Gastrocnemius medialis (tissue), 4 donors: ENCODE measurements at places on chromosomes 11 and 22.

DNA sequence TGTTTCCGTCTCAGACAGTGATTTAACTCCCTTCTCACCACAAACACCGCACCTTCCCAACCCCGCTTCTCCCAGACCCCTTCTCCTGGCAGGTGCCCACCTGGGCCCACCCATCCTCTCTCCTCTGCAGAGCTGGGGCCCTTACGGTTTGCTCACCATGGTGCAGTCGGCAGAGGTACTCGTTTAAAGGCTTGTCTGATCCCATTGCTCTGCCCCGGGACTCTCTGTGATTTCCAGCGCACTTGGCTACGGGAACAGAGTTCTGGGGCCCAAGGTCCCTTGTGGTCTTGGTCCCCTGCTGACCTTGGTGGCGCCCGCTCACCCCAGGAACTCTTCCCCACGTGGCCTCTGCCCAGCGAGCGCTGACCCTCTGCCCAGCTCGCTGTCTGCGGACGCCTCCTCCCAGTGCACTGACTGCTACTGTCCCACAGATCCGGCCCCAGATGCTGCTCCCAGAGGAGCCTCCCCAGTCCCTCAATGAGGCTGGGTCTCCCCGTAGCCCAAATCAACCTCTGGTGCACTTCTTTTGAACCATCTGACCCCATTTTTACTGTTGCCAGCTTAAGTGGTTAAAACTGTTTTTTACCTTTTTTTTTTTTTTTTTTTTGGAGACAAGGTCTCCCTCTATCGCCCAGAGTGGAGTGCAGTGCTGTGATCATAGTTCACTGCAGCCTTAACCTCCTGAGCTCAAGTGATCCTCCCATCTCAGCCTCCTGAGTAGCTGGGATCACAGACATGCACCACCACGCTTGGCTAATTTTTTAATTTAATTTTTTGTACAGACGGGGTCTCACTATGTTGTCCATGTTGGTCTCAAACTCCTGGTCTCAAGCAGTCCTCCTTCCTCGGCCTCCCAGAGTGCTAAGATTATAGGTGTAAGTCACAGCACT, 21.3 kb upstream of the CTSD start:
- no peaks in the 10 kb centered on the region for H3K4me1 ChIP-seq
- no peak for DNase-seq
- H3K36me3 ChIP-seq = no peaks in the 10 kb centered on the region
- no peaks in the 10 kb centered on the region for H3K27me3 ChIP-seq

DNA sequence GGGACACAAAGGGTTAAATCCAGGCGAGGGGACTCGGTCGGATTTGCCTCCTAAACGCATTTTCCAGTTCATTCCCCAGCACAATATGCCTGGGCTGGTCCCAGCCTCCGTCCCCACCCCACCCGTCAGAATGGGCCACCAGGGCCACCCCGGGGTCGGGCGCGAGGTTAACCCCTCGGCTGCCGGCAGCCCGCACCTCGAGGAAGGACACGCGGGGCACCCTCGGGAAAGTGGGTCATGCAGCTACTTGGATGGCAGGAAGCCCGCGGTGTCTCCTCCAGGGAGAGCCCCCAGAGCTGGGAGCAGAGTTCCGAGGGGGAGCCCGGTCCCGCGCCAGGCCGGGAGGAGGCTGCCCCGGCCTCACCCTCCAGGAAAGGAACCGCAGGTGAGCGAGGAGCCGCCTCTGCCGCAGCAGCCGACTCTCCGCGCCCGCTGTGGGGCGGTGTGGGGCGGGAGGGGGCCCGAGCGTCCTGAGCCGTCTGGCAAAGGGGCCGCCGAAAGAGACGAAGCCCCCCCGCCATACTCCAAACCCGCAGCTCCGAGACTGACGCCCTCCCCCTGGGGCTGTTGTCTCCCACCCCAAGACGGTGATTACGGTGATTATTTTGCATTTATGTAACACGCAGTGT, 1.4 kb downstream of the NECTIN1 start:
- no peaks in the 10 kb centered on the region for H3K36me3 ChIP-seq
- H3K27me3 ChIP-seq = peaks cover 13% of the 10 kb centered on the region
- DNase-seq = no peak
- H3K27ac ChIP-seq = no peak overlapping the region
- H3K4me3 ChIP-seq = peak overlapping the region; percentile 99

- no peaks in the 10 kb centered on the region for H3K4me1 ChIP-seq
- no peak overlapping the region for H3K27ac ChIP-seq
- no peak overlapping the region for H3K4me3 ChIP-seq
- H3K36me3 ChIP-seq = no peaks in the 10 kb centered on the region
- no peak for DNase-seq
These were observed 121.7 kb upstream of the CHORDC1 start for GRCh38 chr11:90344546-90344945.

DNA sequence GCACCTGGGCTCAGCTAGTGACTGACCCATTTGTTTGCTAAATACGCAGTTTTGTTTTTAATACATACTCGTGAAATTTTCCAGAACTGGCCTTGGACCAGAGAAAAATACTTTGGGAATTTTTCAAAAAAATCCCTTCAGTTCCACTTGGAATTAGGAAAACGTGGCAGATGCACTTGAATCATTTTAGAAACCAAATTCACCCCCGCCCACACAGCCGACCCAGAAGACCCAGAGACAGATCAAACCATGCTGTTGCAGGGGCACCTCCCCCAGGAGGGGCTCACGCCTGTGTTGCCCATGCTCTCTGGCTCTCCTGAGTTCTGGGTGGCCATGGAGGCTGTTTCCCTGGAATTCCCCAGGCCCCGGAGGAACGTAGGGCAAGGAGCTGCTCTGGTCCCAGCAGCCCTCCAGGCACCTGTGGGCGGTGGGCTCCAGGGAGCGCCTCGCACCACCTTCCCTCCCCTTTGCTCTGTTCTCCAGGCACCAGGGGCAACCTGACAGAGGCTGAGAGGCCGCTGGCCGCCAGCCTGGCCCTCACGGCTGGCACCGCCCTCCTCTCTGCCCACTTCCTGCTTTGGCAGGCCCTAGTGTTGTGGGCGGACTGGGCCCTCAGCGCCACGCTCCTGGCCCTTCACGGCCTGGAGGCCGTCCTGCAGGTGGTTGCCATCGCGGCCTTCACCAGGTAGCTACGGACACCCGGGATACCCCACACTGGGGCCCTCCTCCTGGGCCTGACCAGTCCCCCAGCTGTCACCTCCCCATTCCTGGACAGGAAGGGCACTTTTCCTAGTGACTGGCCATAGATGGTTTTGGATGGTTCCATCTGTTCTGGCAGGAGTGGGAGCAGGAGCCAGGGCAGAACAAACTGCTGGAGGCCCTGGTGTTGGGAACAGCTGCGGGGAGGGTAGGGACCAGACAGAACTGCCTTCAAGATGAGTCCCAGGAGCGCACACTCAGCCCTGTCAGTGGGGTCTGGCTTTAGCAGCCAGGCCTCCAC, 3.3 kb upstream of the EPS8L2 start:
- H3K27me3 ChIP-seq = peaks cover 14% of the 10 kb centered on the region
- peaks cover 25% of the 10 kb centered on the region for H3K36me3 ChIP-seq
- no peak overlapping the region for H3K27ac ChIP-seq

GRCh38 chr11:45260071-45260470, 26.1 kb downstream of the SYT13 start:
- no peak for DNase-seq
- H3K4me3 ChIP-seq = no peak overlapping the region
- peaks cover 16% of the 10 kb centered on the region for H3K27me3 ChIP-seq
